ENCODE measurements at places on chromosomes 11 and 22.

GRCh38 chr11:12840871-12841660, 166.8 kb downstream of the TEAD1 start:
- no peak for DNase-seq

- DNase-seq, result no peak
These were observed 2.6 kb upstream of the LTBP3 start for GRCh38 chr11:65560555-65561418.

DNA sequence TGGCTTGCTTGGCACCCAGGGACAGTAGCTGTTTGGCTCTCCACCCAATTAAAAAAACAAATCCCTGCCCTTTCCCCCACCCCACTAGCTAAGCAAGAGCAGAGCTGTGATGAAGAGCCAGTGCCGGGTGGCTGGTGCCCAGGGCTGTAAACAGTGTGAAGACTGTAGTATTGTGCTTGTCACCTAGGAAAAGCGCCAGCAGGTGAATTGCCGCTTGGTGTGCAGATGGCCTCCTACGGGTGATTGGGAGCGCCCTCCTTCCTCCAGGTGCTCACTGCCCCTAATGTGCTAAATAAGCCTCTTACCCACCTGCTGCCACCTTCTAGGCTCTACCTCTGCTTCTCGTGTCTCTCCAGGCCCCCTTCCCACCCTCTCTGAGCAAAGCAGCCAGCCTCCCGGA, 18.4 kb upstream of the RAPSN start:
- DNase-seq, result no peak

- no peak for DNase-seq
These were observed 243.1 kb upstream of the TENM4 start for GRCh38 chr11:79683930-79684329.

DNA sequence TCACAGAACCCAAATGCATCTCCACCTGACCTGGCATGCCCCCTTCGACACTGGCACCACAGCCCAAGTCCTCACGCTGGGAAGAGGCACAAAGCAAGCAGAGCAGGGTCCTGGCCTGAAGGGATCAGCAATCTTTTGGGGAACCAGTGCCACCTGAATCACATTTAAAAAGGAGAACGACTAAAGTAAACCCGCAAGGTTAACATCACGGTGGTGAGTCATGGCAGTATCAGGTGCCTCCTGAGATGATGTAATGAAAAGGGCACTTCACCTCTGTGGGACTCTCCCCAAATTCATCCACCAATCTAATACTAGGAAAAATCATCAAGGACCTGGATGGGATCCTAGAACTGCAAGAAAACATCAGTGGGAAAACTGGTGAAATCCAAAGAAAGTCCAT, 44.9 kb downstream of the PACSIN2 start:
- DNase-seq, result no peak

DNA sequence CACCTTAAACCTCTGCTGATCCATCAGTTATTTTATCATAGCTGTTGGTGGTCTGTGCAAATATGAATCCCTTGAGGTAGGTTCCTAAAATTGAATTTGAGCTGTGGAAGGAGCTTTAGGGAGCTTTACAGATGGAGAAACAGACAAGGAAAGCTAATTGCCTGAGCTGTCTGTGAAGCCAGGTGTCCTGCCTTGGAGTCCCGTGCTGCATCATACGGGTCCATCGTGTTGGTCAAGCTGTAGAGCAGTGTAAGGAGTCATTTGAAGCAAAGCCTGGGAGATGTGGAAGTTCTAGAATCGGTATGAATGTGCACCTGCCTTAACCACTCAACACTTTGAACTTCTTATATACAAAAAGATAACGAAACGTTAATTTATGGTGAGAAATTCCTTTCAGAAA, 1.0 kb downstream of the POLA2 start:
- no peak for DNase-seq

GRCh38 chr22:22178355-22178965, 66.1 kb upstream of the VPREB1 start:
- no peak for DNase-seq

GRCh38 chr11:62462508-62462892, 43.7 kb downstream of the SCGB1A1 start:
- DNase-seq, result no peak

DNA sequence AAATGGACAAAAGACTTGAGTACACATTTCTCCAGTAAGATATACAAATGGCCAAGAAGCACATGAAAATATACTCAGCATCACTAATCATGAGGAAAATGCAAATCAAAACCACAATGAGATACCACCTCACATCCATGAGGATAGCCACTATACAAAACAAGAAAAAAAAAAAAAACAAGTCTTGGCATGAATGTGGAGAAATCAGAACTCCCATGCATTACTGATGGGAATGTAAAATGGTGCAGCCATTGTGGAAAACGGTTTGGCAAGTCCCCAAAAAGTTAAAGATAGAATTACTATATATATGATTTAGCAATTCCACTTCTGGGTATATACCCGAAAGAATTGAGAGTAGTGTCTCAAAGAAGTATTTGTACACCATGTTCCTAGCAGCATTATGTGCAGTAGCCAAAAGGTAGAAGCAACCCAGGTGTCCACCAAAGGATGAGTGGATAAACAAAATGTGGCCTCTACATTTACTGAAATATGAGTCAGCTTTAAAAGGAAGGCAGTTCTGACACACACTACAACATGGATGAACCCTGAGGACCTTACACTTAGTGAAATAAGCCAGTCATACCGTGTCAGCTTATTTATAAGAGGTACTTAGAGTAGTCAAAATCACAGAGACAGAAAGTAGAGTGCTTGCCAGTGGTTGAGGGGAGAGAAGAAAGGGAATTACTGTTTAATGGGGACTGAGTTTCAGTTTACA, 146.3 kb downstream of the WNT7B start:
- DNase-seq, result no peak

- no peak for DNase-seq
These were observed 35.1 kb downstream of the RRP8 start for GRCh38 chr11:6568191-6568918.

DNA sequence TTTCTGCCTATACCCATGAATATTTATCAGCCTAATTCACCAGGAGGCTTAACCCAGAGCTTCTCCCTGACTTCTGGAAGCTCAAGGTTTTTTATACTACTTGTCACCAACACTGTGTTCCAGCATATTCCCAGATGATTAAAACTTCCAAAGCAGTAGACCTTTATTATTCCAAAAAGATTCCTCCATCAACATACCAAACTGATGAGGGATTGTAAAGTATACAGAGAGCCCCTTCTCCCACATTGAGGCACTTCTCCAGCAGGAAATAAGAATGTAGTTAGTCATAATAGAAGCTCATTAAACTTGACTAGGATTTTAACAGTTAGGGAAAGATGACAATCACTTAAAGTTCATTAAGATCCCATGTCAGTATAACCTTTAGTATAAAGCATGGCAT, 51.4 kb upstream of the CEP126 start:
- no peak for DNase-seq

- no peak for DNase-seq
These were observed 8.8 kb upstream of the MED17 start for GRCh38 chr11:93775289-93775688.

DNA sequence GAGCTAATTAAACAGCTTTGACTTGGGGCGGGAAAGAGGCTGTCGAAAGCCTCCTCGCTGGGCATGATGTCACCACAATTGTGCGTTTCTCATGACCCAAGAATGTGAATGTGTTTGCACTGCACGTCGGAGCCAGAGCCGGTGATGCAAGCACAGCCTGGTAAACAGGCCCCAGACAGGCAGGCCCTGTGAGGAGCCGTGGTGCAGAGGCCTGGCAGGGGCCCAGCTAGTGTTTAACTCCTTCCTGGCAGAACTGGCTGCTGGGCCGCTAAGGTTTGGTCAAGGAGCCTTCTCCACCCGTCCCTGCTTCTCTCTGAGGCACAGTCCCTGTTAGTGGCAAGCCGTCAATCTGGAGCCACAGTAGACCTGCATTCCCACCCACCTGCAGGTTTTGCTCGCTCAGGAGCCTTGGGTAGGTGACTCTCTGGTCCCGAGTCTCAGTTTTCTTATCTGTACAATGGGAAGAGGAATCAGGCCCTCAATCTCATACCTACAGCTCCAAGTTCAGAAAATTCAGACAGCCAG, 25.4 kb upstream of the SMTN start:
- no peak for DNase-seq

DNA sequence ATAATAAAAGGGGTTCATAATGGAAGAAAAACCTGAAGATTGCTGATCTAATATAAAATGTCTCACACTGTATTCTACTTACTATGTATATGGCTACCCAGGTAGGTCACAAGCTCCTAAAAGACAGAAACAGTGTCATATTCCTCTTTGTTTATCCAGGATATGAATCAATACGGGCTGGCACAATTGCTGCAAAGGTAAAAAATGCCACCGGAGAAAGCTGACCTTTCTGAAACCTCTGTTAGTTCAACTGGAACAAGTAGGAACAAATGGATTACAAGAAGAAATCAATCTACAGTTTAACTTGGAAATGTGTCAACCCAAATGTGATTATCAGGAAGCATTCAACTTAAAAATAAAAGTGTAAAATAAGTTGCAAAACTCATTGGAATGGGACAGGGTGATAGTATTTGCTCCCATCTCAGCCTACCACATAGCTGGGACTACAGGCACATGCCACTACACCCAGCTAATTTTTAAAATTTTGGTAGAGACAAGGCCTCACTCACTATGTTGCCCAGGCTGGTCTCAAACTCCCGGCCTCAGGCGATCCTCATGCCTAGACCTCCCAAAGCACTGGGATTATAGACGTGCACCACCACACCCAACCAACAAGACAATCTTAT, 27.6 kb downstream of the SLC35F2 start:
- no peak for DNase-seq

DNA sequence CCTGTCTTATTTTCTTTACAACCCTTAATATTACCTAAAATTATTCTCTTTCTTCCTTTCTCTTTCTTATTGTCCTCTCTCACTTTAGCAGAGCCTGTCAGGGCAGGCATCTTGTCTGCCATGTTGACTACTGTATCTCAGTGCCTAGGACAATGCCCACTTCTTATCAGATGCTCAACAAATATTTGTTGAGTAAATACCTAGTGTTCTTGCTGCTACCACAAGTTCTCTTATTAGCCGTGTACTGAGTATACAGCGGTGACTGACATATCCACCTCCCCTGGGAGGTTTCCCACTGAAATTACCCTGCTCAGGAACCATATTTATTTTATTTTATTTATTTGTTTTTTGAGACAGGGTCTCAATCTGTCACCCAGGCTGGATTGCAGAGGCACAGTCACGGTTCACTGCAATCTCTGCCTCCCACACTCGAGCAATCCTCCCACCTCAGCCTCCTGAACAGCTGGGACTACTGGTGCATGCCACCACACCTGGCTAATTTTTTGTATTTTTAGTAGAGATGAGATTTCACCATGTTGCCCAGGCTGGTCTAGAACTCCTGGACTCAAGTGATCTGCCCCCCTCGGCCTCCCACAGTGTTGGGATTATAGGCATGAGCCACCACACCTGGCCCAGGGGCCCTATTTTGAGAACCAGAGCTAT, 6.7 kb downstream of the HPX start:
- DNase-seq, result no peak

DNA sequence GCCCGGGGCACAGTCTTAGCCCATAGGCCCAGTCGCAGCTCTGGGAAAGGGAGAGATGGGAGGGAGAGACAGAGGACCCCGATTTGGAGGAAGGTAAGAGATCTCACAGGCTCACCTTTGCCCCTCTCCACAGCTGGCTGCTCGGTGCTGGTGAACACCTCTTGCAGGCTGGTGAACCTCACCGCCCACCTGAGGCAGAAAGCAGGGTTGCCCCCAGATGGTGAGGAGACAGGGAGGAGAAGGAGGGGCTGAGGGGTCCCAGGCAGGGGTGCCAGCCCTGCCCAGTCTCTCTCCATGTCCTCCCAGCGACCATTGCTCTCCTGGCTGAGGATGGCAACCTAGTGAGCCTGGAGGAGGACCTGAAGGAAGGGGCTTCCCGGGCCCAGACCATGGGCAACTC, 1.2 kb downstream of the C22orf15 start:
- no peak for DNase-seq

GRCh38 chr11:33987545-33987944, 64.0 kb upstream of the CAPRIN1 start:
- DNase-seq, result no peak

DNA sequence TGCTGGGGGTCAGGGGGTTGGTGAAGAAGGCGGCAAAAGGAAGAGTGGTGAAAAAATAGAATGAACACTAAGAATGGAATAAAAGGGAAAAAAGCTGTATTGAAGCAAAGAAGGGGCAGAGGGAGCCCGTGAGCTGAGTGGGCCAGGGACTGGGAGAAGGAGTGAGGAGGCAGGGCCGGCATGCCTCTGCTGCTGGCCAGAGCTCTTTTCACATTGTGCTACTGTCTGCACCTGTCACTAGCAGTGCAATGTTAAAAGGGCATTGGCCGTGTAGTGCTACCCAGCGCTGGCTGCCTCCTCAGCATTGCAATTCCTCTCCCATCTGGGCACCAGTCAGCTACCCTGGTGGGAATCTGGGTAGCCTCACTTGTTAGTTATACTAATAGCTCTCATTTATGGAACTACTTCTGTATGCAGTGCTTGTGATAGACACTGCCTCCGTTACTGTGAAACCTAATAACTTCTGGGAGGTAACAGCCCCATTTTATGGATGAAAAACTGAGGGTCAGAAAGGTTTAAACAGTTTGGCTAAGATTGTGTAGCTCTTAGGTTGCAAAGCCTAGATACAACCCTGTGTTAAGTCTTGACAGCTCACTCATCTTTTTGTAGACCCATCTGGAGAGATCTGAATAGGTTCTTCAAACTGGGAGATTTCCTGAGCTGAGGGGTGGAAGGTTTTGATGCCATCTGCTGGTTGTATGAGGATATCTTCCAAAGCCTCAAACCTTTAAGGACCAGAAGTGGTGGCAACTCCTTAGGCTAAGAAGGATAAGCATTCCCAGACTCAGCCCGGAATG, 8.5 kb downstream of the YPEL4 start:
- DNase-seq, result no peak

DNA sequence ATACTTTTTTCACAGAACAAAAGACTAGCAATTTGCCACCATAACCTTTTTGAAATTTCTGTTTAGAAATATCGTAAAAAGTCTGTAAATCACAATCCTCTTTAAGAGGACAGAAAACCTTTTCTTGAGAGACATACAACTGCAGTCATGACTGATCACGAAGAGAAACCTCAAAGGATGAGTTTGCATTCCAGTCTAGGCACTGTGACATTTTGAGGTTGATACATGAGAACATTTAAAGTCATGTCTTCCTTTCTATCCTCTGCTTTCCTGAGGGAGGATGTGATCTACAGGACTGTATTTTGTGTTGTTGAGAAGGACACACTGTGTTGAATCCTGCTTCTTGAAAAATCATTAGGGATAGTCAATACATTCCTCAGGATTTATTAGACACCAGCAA, 476.7 kb upstream of the CCDC179 start:
- no peak for DNase-seq

GRCh38 chr11:8927233-8927632, 5.5 kb downstream of the C11orf16 start:
- DNase-seq, result no peak

DNA sequence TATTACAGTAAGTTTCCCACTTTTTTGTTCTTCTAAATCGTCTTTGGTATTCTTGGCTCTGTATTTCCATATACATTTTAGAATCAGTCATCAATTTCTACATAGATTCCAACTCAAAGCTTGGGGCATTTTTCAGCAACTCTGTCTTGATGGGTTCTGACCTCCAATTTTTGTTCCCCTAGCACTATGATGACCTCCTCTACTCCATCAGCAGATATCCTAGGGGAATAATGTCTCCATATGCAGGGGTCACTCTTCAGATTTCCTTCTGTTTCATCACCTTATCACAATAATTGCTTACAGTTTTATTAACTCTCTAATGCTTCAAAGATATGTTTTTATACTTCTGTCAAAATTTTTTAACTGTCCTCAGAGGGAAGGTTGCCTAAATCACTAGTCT, 91.3 kb upstream of the TP53AIP1 start:
- DNase-seq, result no peak
